ENCODE measurements at places on chromosomes 11 and 22. TPM values are rescaled to one million over a fixed set of nuclear protein-coding genes. Genes with fewer than 3 reads are reported as not detected.

The GLYAT gene
- not detected for polyA plus RNA-seq

The SYTL2 gene
- 0.34 TPM for polyA plus RNA-seq

- no peak for DNase-seq
Observed at GRCh38 chr11:13008625-13009475, at the start of gene RASSF10. TSS of gene RASSF10 (plus strand) at chr11:13009316. CDS start at chr11:13009577, 261 bp downstream.

DNA sequence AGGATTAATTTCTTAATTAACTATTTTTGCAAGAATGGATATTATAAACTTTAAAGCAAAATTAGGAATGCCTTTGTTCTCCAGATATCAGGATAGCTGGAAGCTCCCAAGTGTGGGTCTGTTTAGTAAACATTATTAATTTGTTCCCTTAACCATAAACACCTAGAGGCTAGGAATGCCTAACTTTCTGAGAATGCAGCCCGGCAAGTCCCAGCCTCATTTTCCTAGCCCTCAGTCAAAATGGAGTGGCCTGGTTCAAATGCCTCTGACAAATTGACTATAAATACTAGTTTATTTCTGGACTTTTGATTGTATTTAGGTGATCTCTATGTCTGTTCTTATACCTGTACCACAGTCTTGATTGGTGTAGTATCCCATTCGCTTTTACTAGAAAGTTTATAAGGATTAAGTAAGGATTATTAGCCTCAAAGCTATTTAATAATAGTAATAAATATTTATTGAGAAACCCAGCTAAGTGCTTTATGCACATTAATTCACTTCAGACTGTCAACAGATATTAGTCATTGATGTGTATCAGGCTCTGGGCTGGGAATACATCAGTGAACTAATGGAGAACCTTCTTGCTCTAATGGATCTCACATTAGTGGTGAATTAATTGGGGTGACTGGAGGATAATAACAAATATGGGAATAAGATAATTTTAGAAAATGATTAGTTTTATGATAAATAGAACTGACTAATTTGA is 25.8 kb downstream of the PPME1 start:
- DNase-seq, result no peak

- no peak for DNase-seq
Observed at GRCh38 chr11:30522536-30523243, 63.5 kb downstream of the MPPED2 start.

DNA sequence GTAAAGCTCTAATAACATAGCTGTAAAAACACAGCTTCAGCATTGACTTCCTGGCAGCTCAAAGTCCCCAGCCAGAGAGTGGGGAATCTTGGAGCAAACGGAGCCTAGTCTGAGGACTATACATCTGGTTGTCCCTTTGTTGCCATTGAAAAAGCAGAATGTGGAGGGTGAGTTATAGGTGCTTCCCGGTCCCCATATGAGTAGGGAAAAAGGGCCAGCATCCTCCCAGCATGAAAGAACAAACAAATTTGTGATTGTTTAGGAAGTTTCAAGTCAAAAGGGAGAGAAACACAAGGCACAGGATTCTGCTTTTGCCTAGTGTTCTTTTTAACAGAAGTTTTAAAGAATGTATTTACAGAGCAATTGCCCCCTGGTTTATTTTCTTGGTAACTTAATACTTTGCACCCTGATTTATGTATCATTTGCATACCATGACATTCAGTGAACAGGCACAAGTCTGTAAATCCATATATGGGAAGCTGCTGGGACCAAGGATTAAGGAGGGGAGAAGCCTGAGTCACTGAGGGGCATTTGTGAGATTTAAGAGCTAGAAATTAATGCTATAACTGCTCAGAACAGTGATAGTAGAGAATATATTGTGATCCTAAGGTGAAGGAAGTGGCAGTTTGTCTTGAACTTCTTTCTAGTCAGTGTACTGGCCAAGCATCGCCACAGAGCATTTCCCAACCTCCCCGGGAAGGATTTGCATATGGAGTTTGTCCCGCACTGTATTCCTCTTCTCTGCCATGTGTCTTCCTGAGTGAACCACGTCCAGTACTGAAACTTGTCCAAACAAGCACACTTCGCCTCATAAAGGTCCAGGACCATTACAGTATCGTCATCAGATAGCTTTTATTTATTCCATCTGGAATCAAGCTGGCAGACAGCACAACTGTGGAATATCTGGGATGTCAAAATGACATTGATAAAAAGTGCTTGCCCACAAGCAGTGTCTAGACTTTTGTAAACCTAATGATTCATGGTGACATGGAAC is 103.0 kb downstream of the DBX1 start:
- DNase-seq, result no peak

DNA sequence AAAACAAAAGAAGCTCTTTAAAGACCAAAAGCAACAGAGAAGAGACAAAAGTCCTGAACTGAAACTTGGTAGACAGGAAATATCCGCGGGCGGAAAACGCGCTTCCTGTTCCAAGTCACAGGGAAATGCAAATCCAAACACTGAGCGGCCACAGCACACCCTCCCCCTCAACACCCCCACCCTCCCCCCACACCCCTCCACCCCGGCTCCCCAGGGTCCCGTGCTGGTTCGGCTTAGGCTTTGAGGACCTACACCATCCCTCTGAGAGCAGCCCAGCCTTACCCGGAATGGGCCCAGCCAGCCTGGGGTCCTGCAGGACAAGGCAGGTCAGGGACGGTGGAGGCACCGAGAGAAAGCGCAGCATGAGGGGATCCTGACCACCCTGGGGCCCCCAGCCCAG is 160.4 kb downstream of the BRD1 start:
- no peak for DNase-seq

DNA sequence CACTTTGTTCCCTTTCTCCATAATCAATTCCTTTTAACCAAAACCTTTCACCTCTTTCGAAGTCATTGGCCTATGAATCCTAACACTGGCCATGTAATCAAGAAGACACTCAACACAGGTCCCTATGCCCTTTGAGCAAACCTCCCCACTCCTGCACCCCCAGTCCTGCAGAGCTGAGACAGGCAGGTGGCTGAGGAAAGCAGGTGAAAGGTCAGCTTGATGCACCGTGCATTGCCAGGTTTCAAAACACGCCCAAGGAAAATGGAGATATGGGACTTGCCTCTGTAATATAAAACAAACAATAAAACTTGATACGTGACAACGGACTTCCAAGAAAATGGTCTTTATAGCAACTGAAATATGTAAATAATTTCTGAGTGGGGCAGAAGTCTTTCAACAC is 10.6 kb downstream of the CPT1A start:
- DNase-seq, result no peak

DNA sequence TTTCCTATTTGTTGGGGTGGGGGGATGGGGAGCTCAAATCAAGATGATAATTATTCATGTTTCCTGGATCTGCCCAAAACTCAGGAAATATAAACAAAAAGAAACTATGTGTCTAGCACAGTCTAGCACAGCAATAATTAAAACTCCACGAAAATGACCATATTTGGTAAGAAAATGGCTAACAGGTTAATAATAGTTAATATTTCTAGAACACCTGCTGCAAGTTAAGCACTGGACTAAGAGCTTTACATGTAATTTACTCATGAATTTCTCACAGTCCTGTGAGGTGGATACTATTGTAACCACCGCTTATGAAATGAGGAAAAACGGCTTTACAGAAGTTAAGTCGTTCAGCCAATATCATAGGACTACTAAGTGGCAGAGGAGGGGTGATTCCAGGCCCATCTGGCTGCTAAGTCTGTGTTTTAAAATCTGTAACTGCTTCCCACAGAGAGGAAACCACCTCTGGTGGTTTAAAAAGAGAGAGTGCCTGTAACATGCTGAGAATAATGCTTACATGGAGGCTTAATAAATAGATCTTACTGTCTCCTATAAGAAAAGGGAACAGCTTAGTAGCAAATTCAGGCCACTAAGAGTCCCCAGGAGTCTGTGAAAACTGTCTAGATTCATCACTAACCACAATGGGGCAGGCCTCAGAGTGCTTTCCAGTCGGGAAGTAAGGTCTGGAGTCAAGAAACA is 11.0 kb upstream of the AMOTL1 start:
- no peak for DNase-seq

DNA sequence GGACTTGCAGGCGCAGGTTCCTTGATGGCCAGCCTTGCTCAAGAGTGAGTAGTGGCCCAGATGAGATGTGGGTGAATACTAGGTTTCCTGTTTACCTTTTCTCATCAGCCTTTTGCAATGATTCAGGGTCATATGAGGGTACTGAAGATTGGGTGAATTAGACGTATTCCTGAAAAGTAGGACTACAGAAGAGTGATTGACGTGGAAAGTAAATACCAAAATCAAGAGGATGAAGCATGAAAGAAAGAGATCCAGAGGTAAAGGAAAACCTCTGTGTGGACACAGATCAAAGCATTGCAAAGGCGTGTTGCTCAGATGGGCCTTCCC is 59.9 kb downstream of the CYB5R2 start:
- DNase-seq, result no peak

DNA sequence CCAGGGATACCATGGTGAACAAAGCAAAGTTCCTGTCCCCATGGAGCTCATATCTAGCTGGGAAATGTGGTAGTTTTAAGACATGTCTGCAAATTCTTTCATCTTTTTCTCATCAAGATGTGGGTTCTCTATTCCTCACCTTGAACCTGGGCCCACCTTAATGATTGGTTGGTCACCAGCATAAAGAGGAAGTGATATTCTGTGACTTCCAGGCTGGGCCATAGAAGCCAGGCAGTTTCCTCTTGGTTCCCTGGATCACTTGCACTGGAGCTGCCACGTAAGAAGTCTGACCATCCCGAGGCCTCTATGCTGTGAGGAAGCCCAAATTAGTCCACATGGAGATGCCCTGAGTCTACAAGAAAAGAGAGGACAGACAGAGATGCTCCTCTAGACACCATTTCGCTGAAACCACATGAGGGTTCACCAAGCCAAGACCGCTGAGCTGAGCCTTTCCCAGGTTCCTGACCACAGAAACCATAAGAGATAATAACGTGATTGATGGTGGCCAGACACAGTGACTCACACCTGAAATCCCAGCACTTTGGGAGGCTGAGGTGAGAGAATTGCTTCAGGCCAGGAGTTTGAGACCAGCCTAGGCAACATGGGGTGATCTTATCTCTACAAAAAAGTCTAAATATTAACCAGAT is 119.5 kb upstream of the ISX start:
- DNase-seq, result no peak

- no peak for DNase-seq
Observed at GRCh38 chr11:116465056-116465455, 307.7 kb downstream of the BUD13 start.

GRCh38 chr11:9073466-9074225 is 17.8 kb downstream of the SCUBE2 start:
- DNase-seq, result no peak

DNA sequence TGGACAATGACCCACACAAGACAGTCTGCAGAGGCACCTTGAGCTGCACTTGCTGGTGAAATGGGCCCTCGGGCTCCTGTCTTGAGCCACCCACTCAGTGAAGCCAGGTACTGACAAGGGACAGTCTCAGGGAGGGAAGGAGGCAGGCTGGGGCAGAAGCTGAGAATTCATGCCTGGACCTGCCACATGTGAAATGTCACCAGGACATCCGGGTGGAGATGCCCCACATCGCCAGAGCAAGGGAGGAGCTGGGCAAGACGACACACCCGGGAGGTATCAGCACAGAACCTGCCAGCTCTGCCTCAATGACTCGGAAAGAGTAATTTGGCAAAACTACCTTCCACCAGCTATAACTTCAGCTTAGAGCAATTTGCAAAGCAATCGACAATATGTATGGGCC is 23.5 kb downstream of the CPT1A start:
- no peak for DNase-seq

DNA sequence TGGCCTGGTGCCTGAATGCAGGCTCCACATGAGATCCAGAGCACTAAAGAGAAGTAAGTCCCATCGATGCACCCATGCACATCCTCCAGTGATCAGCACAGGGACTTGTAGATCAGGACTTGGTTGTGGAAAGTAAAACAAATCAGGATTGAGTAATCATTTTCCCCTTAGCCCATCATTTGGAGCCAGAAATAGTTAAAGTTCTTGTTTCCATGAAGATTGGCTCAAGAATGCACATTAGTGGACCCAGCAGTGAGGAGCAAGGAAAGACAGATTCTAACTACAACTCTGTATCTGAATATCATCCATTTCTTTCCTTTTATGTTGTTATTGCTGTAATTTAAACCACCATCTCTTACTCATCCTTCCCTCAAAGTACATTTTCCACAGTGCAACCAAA is 19.1 kb downstream of the CCDC83 start:
- no peak for DNase-seq

All from CD14-positive monocyte (primary cell).